ENCODE measurements at places on chromosomes 7 and 10.

DNA sequence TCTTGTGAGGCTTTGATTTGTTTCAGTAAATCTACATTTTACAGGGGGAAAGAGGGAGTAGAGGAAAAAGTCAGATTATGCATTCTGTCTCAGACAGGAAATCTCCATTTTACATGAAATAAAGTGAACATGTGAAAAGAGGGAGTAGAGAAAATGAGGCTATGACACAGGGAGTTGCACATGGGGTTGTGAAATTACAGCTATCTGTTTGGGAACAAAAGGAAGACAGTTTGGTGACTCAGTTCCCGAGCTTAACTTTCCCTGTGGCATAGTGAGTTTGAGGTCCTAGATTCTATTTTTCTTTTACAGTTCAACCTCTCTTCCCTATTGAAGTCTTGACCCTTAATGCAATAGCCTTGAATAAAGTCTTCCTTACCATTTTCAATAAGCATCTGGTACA lies 63.2 kb upstream of the AGR3 start:
- ATAC-seq: no peak

GRCh38 chr7:68364886-68365625 lies 1233.2 kb upstream of the AUTS2 start:
- no peak for ATAC-seq

DNA sequence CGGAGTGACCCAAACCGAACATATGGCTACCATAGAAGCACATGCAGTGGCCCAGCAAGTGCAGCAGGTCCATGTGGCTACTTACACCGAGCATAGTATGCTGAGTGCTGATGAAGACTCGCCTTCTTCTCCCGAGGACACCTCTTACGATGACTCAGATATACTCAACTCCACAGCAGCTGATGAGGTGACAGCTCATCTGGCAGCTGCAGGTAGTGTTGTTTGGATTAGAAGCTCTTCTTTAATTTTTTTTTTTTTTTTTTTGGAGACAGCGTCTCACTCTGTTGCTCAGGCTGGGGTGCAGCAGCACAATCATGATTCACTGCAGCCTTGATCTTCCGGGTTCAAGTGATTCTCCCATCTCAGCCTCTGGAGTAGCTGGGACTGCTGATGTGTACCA lies 45.8 kb downstream of the NRF1 start:
- ATAC-seq: peak; percentile 47

- ATAC-seq: no peak
These were observed 100.6 kb downstream of the FAM204A start for GRCh38 chr10:118241229-118242137.

- ATAC-seq: no peak
These were observed 101.9 kb downstream of the RAB11FIP2 start for GRCh38 chr10:117944676-117945447.

- peak; percentile 34 for ATAC-seq
These were observed 55.0 kb downstream of the PRTFDC1 start for GRCh38 chr10:24897326-24897926.

- ATAC-seq: peak; percentile 82
These were observed 175.0 kb downstream of the CTNNA3 start for GRCh38 chr10:67520924-67521520.

DNA sequence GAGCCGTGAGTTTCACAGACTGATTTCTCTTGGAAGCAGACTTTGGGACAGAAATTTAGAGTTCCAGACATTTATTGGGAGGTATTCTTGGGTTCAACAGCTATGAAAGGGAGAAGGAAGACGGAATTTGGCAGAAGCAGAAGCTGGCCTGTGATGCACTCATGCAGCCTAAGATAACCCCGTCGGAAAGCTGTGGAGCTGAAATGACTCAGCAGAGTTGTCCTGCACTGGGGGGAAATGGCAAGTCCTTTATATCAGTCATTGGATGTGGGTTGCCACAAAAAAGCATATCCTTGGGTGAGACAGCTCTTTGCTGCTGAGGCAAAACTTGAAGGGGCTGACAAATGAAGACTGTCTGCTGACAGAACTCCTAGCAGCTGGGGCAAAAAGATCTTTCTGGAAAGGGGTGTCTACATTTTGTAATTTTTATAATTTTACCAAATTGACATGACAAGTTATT lies 11.5 kb upstream of the MICU1 start:
- peak; percentile 95 for ATAC-seq

GRCh38 chr10:122138831-122139625 lies 132.1 kb upstream of the BTBD16 start:
- ATAC-seq: no peak

- ATAC-seq: no peak
These were observed 24.3 kb downstream of the GRK5 start for GRCh38 chr10:119231654-119232053.

DNA sequence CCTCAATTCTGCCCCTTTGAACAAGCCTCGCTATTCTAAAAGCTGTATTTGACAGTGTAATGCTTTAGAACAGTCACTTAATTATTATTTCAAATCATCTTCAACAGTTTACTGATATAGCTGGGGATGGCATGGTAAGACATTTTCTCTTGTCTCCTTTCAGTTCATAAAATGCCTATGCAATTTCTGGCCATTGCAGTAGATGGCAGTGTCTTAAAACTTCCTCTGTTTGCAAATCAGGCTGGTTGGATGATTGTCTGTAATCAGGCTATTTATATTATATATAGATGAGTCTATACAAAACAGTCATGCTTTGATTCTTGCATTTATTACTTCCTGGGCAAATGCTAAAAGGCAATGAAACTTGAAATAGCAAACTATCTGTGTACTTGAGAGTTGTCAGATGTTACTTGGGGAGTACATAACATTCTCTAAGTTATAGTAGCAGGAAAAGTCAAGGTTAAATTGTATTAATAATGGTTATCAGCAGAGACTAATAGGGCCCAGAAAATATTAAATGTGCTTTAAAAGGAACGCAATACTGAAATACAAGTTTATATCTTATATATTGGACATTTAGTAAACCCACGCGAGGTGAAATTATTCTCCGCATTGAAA lies 55.5 kb upstream of the LHFPL3 start:
- ATAC-seq: no peak

DNA sequence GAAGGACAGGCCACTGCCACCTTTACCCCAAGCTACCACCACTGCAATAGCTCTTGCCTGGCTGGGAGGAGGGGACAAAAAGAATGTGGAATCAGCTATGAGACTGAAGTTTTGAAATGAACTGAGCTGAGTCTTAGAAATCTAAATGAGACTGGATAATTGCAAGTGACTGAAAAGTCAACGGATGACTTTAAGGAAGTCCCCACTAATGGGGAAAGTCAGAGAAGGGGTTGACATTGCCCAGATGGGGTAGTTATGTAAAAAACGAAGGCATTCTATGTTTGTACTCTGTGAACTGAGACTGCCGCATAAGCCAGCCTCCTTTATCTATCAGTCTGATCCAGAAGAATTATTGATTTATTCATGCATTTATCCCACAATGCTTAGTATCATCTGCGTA lies 67.2 kb downstream of the RBM20 start:
- no peak for ATAC-seq

DNA sequence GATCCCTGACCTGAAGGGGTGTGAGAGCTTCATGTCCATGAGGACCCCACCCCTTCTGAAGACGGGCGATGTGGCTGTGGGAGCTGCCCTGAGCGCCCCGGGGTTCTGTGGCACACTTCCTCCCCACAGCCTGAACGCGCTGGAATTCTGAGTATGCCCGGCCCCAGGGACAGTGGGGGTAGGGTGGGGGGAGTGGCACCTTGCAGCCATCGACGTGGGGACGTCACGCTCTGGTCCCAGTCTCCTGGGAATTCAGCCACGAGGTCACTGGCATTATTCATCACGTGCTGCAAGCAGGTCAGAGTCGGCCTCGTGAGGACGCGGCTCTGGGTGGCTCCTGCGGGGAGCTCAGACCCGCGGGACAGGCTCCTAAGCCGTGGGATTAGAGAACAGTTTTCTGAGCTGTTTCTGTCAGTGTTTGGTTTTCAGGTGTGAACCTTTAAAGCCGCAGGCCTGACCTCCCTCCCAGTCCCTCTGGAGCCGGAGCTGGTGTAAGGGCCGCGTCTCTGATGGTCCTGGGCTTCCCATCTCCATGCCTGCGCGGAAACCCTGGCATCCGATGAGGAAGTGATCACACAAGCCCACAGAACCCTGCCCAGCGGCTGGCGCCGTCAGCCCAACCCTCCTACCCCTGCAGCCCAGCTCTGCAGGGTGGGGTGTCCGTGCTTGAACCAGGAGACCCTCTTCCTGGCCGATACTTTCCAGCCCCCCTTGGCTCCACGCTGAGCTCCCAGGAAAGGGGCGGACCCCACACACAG lies 16.1 kb downstream of the GPR146 start:
- no peak for ATAC-seq

DNA sequence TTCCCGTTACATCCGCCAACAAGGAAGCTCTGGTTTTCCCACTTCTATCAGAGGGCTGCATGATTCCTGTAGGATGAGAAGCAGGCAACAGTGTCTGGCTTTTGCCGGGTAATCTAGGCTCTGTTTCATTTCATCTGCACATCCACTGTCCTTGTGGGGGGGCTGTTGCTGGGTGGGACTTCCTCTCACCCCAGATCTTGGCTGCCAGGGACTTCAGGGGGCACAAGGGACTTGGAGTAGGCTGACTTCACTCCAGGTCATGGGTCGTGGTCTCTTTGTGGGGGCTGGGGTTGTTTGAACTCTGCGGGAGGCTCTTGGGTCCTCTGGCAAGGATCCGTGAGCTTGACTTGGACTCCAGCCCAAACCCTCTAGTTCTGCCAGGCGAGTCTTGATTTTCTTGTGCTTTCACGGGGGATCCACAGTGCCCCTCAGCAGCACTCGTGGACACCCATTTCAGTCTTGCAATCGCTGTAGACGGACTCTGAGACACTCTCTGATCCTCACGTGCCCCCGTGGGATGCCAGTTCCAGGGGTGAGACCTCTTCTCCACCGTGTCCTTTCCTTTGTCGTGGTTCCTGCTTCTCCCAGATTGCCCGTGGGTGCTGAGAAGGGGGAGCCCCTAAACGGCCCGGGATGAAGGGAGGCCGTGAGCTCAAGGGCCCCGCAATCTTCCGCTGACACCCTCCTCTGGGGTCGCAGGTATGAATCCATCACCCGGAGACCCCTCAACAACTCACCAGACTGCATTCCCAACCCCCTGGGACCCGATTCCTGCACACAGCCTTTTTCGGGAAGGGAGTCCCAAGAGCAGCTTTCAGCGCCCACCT lies 21.4 kb upstream of the ZNF273 start:
- no peak for ATAC-seq

- ATAC-seq: no peak
These were observed 17.0 kb upstream of the CDCA7L start for GRCh38 chr7:21962677-21963076.

GRCh38 chr7:158784270-158784669 lies 45.0 kb downstream of the ESYT2 start:
- no peak for ATAC-seq

- ATAC-seq: no peak
These were observed 179.7 kb downstream of the GLI3 start for GRCh38 chr7:42057331-42057730.

DNA sequence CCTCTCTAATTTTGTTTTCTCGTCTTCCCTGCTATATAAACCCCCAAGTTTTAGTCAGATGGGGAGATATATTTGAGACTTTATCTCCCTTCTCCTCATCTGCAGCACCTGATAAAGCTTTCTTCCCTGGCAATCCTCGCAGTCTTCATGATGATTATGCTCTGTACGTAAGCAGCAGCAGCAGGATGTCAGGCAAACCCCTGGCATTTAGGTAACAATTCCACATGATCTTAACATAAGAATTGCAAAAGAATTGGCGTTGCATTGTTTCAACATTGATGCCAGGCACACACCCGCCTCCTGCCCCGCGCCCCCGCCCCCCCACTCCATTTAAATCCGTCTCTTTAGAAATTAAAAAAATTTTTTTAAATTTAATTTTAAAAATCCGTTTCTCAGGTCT lies 6.1 kb downstream of the PKD1L1 start:
- ATAC-seq: no peak

GRCh38 chr10:130854151-130854550 lies 457.4 kb downstream of the TCERG1L start:
- ATAC-seq: no peak

DNA sequence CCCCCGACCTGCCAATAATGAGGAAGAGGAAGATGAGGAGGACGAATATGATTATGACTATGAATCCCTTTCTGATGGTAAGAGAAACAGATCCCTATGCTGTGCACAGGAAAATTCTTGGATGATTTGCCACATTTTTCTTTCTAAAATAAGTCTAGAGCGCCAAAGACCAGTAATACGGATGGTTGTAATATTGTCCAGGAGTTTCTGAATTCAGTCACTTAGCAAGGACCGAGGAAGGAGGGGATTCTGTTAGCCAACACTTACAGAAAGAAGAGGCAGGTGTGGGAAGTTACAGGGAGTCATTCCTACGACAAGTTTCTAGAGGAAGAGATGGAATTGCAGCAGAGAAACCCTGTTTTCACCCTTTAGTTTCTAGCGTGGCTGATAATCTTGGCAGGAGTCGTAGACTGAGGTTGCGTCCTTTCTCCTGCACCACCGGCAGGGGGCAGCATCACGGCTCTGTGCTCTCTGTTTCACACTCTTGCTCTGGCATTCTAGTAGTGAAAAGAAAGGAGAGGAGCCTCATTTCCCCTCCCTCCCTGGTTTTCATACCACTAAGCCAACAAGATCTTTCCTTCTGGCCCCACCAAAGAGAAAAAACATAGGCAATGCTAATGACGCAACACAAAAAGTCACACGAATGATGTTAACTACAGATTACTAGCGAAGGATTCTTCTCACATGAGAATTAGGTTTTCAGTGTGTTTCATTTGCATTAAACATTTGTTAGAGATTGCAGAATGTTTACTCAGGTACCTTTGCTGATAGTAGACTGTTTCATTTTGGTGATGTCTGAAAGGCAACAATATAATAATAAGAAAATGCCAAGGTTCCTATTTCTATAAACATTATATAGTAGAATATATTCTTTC lies 82.7 kb downstream of the NOC3L start:
- peak; percentile 68 for ATAC-seq

GRCh38 chr10:113979409-113979808 lies 64.3 kb upstream of the ADRB1 start:
- no peak for ATAC-seq

GRCh38 chr7:94577357-94577756 lies 67.7 kb downstream of the CASD1 start:
- no peak for ATAC-seq

- peak; percentile 57 for ATAC-seq
These were observed 384 bp downstream of the DCLRE1C start for GRCh38 chr10:14953424-14954000.

DNA sequence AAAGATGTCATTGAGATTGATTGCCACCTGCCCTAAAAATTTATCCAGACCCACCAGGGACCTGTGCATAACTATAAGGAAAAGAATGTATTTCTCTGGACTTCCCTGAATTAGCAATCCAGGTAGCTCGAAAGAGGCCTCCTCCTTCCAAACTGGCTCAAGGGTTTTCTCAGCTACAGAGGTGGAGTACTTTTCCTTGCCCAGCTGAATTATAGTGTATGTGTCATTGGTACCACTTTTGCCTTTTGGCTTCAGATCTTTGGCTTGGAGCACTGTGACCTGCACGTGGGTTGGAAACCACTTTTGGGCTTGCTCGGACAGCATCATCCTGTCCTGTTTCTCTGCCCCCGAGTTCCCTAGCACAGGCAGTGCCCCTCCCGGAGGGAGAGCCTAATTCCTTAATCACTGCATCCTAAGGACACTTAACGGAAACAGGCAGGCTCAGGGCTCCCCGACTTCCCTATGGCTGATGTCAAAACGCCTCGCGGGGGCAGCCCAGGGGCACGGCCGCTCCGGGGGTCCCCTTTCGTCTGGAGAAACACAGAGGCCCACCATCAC lies 825 bp downstream of the RAB11FIP2 start:
- ATAC-seq: peak; percentile 36

Data from activated T-helper 17 cell treated with anti-CD3 and anti-CD28 coated beads, Interleukin-2, amount 50 U/mL, for 72 hours (primary cell).